ENCODE measurements at places on chromosomes 5 and 9.

- no peak for ATAC-seq
Measured at GRCh38 chr9:129762985-129763926, 10.4 kb upstream of the PTGES start.

- ATAC-seq = no peak
Measured at GRCh38 chr9:36603006-36603405, 30.3 kb downstream of the MELK start.

- ATAC-seq = peak; percentile 74
Measured at GRCh38 chr9:93127395-93127911, 6.6 kb downstream of the NINJ1 start.

DNA sequence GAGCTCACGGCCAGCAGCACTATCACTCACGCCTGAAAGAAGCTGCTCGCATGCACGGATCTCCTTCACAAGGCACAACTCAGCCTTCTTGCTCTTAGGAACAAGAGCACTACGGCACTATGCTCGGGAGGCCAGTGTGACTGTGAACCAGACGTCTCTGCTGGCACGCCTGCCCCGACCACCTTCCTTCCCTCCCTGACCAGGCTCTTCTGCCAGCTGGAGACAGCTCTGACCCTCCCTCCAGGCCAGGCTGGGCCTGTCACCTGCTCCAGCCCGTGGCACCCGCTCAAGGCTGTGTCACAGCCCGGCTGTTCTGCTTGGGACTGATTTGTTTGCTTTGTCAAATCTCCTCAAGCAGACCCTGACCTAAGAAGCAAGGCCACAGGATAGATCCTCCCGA, 7.0 kb downstream of the TBC1D9B start:
- no peak for ATAC-seq

DNA sequence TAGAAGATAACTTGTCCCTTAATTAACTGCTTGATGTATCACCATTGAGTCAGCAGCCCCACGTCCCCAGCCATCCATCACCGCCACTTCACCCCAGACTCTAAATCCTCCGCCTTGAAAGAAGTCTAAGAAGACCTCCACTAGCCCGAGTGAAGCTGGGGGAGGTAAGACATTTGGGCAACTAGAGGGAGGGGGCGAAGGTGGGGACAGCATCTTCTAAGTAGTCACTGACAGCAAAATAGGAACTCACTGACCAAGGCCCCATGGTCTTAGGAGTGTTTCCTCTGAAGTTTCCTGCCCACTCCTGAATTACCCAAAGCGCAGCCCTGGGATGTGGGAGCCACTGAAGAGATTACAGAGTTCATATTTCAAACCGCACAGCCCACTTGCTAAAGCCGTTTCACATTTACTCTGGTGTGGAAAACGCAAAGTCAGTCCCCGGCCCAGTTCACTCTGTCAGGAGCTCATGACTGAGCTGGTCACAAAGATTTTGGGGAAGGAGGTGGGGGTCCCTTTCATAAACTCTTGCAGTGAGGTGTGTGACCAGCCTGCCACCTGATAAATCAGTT, 107.4 kb downstream of the LHFPL2 start:
- no peak for ATAC-seq

DNA sequence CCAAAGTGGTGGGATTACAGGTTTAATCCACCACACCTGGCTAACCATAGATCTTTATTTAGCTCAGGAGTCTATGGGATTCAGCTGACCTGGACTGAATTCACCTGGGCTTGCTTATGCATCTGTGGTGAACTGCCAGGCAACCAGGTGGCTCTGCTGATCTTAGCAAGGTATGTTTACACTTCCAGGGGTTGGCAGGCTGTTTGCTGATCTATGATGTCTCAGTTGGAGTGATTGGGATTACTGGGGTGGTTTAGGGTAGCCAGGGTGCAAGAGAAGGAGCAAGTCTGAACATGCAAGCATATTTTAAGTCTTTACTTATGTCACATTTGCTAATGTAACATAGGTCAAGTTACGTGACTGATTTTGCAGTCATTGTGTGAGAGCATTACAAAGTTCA, 63.6 kb upstream of the JAK2 start:
- ATAC-seq = no peak

DNA sequence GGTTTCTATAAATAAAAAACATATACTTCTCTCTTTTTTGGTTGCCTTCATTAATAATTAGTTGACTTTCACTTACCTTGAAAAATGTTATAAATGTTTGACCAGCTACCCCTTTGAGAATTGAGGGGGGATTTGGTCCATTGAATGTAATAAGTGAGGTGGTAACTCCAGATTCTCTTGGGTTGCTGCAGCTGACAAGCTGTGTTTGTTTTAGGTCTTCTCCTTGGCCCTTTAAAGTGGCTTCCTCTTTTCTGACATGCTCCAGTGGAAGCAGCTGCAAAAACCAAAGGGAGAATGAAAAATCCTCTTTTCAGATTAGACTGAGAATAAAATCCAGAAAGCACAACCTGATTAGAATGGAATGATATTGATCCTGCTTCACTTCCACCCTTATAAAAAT, 410.5 kb downstream of the TMEM38B start:
- no peak for ATAC-seq

DNA sequence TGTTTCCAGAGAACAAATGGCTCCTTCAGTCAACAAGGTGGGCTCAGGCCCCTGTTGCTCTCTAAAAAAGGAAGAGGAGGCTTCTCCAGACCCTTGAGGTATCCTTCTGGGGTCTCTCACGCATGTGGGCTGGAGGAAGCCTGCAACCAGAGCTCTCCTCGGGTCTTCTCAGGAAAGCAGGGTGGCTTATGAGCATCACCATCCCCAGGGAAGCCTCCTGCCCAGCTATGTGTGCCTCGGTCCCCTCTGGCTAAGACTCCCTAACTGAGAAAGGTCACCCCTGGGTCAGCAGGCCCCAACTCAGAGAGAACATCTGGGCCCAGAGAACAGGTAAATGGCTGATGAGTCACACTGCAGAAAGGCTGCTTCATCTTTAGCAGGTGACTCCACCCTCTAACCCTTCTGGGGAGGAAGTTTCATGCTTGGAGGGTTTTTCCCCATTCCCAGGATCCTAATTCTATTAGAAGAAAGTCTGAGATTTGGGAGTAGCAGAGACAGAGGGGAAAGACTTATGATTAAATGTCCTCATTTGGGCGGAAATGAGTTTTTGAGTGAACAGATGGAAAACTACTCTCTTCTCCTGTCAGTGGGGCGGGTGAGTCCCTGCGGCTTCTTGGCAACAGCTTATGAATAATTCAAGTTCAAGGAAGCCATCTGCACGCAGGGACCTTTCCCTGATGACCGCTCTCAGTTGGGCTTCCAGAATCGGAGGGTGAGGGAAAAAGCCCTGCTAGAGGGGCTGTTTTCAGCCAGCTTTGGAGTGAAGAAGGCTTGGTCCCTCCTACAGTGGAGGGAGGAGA, 41.9 kb downstream of the TGFBI start:
- ATAC-seq = peak; percentile 72

DNA sequence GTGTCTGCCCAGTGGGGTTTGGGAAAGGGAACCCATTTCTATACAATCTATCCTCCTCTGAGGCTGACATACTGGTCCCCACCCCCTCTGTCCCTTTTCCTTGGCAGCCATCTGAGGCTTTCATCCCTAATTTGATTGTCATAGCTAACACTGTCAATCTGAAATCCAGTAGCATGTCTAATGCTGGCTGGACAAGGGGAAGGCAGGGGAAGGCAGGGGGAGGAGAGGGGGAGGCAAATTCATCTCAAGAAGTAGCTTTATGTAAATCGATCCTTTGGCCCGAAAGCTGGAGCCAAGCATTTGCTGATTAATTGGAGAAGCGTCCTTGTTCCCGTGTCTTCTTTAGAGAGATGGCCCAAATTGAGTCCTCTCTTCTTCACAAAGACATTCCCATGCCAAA, 314.1 kb upstream of the PANK3 start:
- peak; percentile 18 for ATAC-seq

DNA sequence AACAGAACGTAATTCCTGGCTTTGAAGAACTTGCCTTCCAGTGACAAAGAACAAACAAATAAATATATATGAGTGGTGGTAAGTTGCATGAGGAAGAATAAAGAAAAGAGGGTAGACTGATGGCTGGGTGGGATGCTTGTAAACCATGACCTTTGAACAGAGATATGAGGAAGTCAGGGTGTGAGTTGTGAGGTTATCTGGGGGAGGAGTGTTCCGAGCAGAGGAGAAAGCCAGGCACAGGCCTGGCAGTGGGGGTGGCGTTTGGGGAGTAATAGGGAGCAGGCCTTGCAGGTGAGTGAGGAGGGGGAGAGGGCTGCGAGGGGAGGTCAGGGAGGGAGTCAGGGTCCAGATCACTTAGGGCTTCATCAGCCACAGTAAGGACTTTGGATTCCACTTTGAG, 213.4 kb downstream of the PTTG1 start:
- no peak for ATAC-seq

DNA sequence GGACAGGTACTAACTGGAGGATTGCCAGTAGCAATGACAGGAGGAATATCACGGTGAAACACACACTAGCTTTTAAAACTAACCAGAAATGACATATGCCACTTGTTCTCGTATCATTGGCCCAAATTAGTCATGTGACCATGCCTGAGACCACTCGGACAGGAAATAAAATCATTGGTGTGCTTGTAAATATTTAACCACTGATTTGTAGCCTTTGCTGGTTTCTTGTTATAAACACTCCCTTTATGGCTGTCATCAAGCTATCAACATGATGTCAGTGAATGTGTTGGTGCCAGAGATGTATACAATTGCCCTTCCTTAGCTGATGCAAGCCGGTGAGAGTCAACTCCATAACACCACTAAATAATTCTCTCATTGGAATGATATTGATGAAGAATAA, 123.7 kb upstream of the ANKH start:
- ATAC-seq = no peak

DNA sequence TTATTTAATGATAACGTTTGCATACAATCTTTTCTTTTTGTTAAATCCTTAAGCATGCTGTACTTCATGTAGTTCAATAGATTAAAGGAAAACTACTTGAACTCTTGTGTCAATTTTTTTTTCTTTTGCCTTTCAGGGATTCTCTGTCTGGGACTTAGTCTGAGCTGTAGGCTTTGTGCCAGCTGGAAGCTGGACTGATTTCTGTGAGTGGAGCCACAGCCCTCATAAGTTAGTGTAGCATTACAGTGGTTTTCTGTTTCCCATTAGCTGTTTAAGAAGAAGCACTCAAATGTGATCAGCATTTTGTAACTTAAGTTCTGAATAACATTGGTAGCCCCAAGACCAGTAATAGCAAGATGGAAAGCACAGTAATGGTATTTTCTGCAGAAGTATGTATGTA, 330.6 kb upstream of the MEF2C start:
- peak; percentile 53 for ATAC-seq

GRCh38 chr5:140292212-140293036, 10.5 kb downstream of the PFDN1 start:
- ATAC-seq = no peak

GRCh38 chr9:116464423-116464822, 222.7 kb upstream of the TRIM32 start:
- ATAC-seq = peak; percentile 81

GRCh38 chr5:73278693-73279092, 105.7 kb downstream of the TMEM174 start:
- no peak for ATAC-seq

GRCh38 chr5:59725392-59725767, 168.1 kb downstream of the PDE4D start:
- no peak for ATAC-seq

DNA sequence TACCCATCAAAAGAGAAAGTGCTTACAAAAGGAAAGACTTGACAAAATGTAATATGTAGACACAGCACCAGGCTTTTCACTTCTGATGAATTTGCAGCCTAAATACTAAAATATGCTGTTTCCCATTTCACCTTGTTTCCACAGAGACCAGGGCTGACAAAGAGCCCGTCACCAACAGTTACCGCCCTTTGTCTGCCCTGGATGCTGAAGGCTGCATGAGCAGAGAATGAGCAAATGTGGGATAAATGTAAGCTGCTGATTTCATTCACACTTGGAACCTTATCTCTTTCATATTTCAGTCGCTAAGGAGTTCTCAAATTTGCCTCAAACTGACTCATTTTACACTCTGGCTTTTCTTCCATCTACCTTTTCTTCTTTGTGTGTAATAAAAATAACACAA, 213.9 kb downstream of the TMEM167A start:
- no peak for ATAC-seq

DNA sequence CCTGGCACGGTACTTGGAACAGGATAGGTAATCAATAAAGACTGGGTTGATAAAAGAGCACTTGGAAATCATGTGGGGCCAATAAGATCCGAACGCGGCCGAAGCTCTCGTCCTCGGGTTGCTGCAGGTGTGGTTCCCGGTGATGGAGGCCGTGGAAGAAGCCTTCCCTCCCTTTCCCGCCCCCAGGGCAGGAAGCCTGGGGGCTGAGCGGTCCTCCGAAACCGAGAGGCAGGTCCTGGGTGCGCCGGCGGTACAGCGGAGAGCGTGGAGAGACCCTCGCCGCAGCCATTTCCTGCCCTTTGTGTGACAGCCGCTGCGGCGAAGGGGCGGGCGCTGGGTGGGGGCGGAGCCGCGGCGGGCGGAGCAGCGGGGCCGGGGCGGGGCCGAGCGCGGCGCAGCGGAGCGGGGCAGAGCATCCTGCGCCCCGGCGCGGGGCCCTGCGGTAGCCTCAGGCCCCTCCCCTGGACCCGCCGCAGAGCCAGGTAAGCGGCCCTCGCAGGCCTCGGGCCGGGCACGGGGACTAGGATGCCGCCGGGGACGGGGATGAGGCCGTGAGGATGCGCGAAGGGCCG, at the start of gene CYFIP2:
Gene CYFIP2, plus strand, starts transcription at position 410 of the 572 bp plus-strand sequence. CDS start 19,239 bp downstream, outside the sequence.
- peak; percentile 88 for ATAC-seq

GRCh38 chr5:137935190-137935589, 45.9 kb downstream of the PKD2L2 start:
- ATAC-seq = no peak

DNA sequence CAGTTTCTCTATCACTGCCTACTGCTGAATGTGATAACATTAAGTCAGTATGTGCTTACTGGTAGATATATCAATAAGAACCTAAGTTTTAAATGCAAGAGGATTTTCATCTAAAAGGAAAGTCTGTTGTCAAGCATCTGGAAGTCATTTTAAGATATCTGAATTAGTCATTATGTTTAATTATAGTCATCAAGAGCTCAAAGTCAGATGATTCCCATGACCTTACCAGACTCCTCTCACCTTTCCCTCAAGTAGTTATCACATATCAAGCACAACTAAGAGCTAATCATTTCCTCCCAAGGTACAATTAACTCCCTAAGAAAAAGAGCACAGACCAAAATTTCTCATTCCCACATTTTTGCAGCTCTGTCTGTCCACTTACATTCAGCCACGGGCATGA, 45.5 kb downstream of the PUM3 start:
- ATAC-seq = no peak

DNA sequence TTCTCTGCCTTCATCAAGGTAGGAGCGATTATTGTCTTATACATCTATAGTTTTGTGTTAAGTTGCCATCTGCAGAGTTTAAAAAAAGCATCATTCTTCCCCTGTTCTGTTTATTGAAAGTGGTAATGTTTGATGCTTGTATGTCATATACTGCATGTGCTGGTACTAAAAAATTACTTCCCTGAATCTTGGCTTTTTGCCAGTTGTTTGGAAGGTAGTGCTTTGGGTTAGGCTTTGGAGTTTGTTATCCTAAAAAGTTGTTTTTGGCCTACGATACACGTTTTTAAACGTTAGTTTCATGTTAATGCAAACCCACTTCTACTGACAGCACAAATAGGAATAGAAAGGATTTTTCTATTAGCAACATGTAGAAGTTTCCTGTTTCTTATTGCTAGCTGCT, 158.3 kb downstream of the GIN1 start:
- ATAC-seq = no peak

- ATAC-seq = no peak
Measured at GRCh38 chr9:120946259-120946658, 19.7 kb upstream of the TRAF1 start.

- ATAC-seq = no peak
Measured at GRCh38 chr9:82732928-82733327, 330.0 kb downstream of the RASEF start.

All from motor neuron (in vitro differentiated cells).